ENCODE measurements at places on chromosomes 1 and 21. TPM values are rescaled to one million over a fixed set of nuclear protein-coding genes. Genes with fewer than 3 reads are reported as not detected.
A peak's percentile ranks its signal among the peaks of the same experiment; 100 is the strongest.

DNA sequence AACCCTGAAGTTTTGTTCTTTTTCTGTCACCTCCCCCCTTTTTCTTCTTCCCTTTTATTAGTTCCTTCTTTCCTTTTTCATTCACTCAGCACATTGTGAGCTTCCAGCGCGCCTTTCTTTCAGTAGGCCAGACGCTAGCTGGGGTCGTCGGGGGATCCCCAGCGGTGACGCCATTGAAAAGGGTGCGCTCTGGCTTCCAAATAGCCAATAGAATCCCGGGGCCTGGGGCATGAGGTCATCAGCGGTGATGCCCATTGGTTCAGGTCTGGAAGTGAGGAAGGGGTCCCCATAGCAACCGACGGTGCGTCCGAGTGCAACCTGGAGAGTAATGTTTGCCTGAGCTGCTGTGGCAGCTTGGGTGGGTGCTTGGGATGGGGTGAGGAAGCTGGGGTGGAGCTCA is 6.9 kb upstream of the EFNA3 start:
- DNase-seq, result no peak

- no peak for DNase-seq
Measured at GRCh38 chr1:59552007-59552406, 255.1 kb downstream of the FGGY start.

- peak; percentile 52 for DNase-seq
Measured at GRCh38 chr1:10471411-10472219, 714 bp downstream of the DFFA start.

DNA sequence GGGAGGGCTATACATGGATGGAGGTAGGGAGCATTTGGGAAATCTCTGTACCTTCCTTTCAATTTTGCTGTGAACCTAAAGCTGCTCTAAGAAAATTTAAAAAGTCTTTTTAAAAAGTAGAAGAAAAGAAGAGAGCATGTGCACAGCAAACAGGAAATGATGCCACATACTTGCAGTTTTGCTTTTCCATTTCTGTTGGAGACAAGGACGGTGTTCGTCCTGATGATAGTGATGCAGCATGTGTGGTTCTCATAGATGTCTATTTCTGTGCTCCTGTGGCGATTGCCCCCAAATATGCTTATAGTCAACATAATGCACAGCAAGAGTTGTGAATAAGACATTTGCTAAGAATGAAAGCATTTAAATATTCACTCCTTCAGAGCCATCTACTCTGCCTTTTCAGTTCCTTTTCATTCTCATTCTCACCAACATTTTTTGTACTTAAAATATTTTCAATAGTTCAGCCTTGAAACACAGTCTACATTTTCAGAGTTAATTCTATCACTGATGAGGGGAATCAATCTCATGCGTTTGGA is 66.6 kb downstream of the LRRC8C start:
- DNase-seq, result no peak

GRCh38 chr1:118661769-118662320 is 326.3 kb downstream of the TBX15 start:
- DNase-seq, result no peak

DNA sequence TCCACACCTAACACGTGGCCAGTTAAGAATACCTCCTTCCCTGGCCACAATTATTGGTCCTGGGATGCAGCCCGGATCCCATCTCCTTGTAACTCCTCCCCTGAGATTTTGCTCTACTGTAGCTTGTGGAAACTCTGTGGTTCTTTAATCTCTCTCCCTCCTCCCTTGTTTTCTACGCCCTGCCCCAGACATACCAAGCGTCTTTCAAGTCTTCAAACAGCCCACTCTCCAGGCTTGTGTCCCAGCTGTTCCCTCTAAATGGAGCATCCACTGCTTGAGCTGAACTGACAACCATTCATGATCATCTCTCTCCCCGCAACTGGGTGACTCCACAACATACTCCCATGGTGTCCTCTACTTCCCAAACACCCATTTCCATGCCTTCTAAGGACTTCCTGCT is 111.6 kb downstream of the SIPA1L2 start:
- DNase-seq, result no peak

SLC1A7 gene
- under 0.01 TPM for total RNA-seq

DNA sequence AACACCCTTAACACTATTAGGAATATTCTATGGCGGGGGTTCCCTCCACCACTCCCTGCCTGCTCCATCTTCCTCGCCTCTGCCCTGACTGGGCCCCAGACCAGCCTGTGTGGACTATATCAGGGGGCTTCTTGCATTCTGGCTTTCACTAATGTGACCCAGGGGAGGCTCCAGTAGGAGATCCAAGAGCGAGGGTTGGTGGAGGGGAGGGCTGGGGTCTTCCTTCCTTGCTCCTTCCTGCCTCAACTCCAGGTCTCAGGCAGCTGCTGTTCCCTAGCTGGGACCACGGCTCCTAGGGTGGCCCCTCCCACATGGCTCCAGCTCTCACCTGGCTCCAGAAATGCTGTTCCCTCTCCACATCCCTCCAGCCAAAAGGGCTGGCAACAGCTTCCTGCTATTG is 257.4 kb downstream of the MATN1 start:
- DNase-seq, result no peak

GRCh38 chr1:201681375-201681774 is 142.4 kb downstream of the NAV1 start:
- DNase-seq, result no peak

- DNase-seq, result peak; percentile 19
Measured at GRCh38 chr1:206555473-206555935, 48.2 kb downstream of the RASSF5 start.

TMEM125 gene
- total RNA-seq, result not detected

GRCh38 chr1:113872219-113872935 is 865 bp upstream of the PTPN22 start:
- no peak for DNase-seq

- DNase-seq, result no peak
Measured at GRCh38 chr1:241614144-241614543, 26.0 kb downstream of the CHML start.

DNA sequence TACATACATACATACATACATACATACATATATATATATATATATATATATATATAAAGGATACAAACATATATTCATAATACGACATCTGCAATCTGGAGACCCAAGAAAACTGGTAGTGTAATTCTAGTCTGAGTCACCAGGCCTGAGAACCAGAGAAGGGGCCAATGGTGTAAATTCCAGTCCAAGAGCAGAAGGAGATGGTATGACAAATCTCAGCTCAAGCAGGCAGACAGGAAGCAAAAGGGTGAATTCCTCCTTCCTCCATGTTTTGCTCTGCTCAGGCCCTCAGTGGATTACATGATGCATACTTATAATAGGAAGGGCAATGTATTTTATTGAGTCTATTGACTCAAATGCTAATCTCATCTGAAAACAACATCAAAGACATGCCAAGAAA is 1060.4 kb upstream of the TMPRSS15 start:
- DNase-seq, result no peak

- no peak for DNase-seq
Measured at GRCh38 chr1:80241566-80241965, 1235.0 kb upstream of the ADGRL4 start.

LCE3D gene
- total RNA-seq, result not detected

DNA sequence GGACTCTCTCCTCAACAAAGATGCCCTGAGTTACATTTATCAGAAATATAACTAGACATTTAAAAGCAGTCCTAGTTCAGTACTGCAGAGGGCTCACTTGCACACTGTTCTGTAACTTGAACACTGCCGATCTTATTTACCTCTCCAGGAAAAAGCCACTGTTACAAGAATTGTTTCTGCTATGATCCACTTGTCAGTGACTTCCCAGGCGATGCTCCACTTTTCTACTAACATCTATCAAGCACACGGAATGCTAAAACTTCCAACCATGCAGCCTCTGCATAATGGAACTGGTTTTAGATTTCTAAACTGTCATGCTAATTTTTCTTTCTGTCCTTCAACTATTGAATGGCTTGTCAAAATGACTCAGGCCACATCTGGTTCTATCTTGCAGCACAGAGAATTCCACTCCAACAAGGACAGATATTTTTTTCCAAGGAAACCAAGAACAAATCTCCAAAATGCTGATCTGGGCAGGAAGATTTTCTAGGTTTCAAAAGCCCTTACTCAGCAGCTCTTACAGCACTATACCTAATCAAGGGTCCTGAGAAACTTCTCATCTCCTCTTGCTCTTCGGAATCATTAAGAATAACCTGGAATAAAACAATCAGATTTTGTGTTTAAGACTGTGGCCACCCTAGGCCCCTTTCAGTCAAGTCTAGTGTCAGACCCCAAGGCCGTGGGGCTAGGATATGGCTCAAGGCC is 9.9 kb downstream of the SEC16B start:
- DNase-seq, result peak; percentile 34

OPTC gene
- total RNA-seq, result not detected

GRCh38 chr1:22754106-22754768 is 43.6 kb downstream of the EPHB2 start:
- no peak for DNase-seq

DNA sequence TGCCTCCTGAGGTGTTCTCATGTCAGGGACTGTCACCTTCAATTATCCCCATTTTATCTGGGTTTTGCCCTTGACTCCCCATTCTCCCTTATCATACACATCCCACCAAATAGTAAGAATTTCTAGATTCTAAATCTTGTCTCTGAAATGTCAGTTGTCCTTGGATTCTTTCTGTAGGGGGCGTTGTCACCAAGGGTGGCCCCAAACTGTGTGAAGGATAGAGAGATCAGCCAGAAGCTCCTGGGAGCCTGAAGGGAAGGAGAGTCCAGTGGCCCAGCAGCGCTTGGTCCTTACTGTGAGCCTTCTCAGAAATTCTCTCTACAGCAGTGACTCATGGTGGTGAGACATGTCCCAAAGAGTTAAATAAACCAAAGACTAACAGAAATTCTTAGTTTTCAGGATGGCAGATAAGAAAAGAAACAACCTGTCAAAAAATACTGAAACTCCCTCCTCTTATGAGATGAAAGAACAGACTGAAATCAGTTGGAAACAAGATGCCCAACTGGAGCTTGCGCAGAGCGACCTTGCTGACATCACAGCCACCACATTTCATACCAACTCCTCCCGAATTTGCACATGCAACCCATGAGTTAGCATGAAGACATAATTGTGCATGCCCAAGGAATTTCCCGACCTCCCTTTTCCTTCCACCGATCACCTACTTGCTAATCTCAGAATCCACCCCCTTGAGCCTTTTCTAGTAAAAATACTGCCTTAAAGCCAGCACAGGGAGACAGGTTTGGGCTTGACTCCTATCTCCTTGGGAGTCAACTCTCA is 109.8 kb downstream of the ELAVL4 start:
- DNase-seq, result no peak

- no peak for DNase-seq
Measured at GRCh38 chr21:43696214-43696613, 22.7 kb upstream of the PDXK start.

GRCh38 chr1:227944090-227944930 is 3.4 kb downstream of the WNT9A start:
- DNase-seq, result peak; percentile 12

DNA sequence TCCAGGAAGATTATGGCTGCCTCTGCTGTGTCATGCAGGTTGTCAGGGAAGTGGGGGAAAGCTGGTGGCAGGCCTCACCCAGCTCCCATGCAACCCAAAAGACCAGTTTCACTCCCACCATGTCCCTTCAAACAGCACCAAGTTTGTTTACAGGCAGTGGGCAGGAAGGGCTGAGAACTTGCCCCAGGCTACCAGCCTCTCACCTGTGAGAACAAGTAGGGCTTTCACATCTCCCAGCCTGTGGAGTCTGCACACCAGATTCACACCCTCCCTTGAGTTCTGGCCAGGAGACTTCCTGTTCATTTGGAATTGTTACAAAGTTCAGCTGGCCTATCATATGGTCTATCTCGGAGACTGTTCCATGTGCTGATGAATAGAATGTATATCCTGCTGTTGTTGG is 27.8 kb downstream of the RPAP2 start:
- DNase-seq, result no peak

PCAT6 gene
- not detected for total RNA-seq

- peak; percentile 81 for DNase-seq
Measured at GRCh38 chr1:109570414-109570813, 22.0 kb downstream of the GNAI3 start.

DNA sequence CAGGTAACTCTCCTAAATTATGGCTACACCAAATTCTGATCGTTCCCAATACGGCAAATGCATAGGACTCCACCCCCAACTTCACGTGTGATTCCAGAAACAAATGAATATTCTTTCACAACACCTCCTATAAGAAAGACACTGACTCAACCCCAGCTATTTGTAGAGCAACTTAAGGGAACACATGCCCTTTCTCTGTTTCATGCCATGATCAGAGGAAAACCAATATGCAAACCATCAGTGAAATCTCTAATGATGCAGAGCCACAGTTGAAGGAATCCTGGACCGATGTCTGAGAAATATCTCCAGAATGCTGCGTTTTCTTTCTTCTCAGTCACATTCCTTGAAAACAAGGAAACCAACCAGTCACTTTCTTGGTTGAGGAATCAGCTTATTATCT is 164.2 kb upstream of the PTBP2 start:
- no peak for DNase-seq

PROX1 gene
- total RNA-seq, result under 0.01 TPM

GRCh38 chr1:113452921-113453770 is 62.8 kb downstream of the MAGI3 start:
- peak; percentile 57 for DNase-seq

GRCh38 chr1:221781102-221781755 is 39.3 kb upstream of the DUSP10 start:
- no peak for DNase-seq

- DNase-seq, result no peak
Measured at GRCh38 chr1:113859478-113860175, 11.9 kb downstream of the PTPN22 start.

DNA sequence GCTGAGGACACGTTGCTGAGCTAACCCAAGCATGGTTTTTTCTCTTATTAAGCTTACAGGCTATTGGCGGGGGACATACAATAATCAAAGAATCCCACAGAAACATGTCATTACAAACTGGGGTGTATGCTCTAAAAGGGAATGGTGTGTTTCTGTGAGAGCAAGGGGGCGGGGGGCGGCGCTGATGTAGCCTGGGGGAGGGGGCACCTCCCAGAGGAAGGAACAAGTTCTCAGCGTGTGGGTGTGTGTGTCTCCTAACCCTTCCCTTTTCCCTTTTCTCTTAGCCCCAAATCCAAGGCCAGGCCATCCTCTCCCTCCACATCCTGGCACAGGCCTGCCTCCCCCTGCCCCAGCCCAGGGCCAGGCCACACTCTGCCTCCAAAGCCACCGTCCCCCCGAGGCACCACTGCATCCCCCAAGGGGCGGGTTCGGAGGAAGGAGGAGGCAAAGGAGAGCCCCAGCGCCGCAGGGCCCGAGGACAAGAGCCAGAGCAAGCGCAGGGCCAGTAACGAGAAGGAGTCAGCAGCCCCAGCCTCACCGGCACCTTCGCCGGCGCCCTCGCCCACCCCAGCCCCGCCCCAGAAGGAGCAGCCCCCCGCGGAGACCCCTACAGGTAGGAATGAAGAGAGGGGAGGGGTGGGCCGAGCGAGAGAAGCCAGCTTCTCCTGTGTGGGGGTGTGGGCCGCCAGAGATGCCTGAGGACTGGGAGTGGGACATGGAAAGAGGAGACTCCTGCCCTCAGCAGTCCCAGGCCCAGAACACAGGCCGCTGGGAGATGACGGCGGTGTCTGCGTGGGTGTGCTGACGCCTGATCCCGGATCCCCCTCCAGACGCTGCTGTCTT is 21.9 kb downstream of the MAP7D1 start:
- DNase-seq, result no peak

SETSIP gene
- total RNA-seq, result 0.32 TPM

GRCh38 chr1:92968138-92969032 is 7.1 kb upstream of the DIPK1A start:
- DNase-seq, result peak; percentile 10

All from fibroblast of villous mesenchyme (primary cell).